ENCODE measurements at places on chromosomes 4 and X.

DNA sequence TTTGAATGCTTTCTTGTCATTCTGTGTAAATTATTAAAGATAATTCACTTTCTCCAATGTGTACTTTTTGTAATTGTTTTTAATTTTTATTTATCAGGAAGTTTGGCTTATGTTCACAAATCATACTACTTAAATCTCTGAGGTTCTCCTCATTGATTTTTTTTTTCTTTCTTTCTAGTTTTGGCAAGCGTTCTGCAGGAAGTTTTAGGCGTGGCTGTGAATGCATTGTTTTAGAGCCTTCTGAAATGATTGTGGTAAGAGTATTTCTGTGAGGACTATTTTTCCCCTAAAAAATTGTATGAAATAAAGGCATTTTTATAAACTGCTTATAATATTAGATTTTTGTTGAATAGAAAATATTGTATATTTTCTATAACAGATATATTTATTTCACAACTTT, 135.8 kb downstream of the RAPGEF2 start:
- DNase-seq, result no peak

- DNase-seq, result no peak
These were observed 17.1 kb downstream of the GPR34 start for GRCh38 chrX:41705680-41706374.

DNA sequence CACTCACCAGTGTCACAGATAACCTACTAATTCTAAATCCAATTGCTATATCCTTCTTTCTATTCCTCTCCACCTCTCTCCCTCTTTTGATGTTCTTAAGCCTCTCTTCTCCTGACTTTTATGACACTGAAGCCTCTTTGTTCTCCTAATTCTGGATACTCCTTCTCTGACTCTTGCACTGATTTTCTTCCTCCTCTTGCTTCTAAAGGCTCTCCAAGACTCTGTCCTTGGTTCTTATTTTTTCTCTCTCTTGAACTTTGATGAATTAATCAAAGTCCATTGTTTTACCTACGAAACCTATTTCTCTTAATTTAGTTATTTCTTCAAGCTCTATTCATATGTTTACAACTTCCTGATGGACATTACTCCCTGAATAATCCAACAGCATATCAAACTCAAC, 95.7 kb upstream of the TSPAN7 start:
- DNase-seq, result no peak

DNA sequence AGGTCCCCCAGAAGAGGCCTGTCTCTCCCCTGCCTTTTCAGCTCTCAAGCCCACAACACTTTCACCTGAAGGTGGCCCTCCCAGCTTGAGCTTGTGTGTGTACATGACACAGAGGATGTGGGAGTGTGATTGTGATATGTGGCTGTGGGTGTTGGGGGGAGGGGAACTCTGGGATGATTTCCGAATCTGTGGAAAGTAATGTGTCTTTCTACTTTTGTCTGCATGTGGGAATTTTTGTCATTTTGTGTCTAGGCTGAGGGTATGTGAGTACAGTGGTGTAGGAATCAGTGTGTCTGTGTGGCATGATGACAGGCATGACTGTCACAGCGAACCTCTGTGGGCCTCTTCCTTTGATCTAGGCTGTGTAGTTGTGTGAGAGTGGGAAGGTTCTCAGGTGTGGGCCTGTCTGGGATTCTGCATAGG, 6.4 kb downstream of the SYP start:
- no peak for DNase-seq

GRCh38 chr4:103136671-103137445, 37.2 kb upstream of the BDH2 start:
- no peak for DNase-seq

DNA sequence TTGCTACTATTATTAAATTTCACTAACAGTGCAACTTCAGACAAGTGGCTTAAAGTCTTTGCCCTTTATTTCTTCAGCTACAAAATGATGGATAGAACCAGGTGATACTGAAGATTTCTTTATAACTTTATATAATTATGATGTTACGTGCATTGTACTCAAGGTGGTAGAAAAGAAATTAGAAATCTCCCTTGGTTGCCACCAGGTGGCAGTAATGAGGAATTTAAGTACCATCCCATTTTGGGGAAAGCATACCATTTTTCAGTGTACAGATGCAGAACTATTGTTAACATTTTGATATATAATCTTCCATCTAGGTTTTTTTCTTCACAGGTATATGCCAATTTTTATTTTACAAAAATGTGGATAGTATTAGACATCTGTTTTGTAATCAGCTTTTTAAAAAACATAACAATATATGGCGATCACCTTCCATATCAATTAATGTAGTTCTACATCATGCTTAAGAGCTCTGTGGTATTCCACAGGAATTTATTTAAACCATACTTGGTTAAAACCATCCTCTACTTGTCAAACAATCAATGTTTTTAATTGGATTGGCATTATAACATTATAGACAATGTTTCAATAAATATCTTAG, 37.7 kb upstream of the RAB33B start:
- peak; percentile 44 for DNase-seq

DNA sequence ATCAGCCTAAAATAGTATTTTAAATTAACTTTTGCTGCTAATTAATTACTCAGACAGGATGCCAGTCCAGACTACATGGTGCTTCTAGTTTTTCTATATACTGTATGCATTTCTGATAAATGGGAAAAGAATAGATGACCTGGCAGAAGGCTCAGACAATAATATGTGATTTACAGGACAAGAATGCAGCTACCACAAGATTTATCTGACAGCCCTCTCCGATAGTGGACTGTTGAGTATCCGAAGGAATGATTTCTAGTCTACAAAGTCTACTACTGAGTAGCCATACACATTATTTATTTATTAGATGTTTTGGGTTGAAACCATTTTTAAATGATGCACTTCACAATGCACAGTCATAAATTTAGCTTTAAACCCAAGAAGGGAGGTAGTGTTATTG, 212.8 kb downstream of the MAB21L2 start:
- DNase-seq, result no peak

- DNase-seq, result no peak
These were observed 20.8 kb upstream of the AP1AR start for GRCh38 chr4:112210777-112211176.

- DNase-seq, result peak; percentile 75
These were observed 3.1 kb downstream of the MAMLD1 start for GRCh38 chrX:150365990-150366911.

DNA sequence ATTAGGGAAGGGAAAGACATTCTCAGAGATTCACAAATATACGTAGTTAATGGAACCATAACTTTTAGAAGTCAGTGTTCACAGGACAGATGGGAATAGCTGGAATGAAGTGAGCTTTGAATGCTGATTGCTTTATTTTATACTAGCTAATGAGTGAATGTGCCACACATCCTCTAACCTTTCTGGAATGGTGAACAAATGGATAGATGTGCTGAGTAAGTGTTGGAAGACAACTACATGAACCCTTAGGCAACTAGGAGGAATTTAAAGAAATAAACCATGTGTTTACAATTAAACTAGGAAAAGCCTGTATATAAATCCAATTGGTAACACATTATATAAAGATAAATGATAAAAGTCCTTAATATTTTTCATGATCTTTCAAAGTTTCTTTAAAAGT, 91.6 kb upstream of the LIMCH1 start:
- DNase-seq, result no peak

- DNase-seq, result peak; percentile 18
These were observed 102.7 kb downstream of the UCHL1 start for GRCh38 chr4:41359422-41359775.

- DNase-seq, result no peak
These were observed 19.4 kb downstream of the RPS6KA6 start for GRCh38 chrX:84168574-84168973.

GRCh38 chr4:123744664-123745290, 348.2 kb downstream of the SPRY1 start:
- no peak for DNase-seq

- DNase-seq, result no peak
These were observed 15.8 kb downstream of the EGF start for GRCh38 chr4:109928327-109929045.

DNA sequence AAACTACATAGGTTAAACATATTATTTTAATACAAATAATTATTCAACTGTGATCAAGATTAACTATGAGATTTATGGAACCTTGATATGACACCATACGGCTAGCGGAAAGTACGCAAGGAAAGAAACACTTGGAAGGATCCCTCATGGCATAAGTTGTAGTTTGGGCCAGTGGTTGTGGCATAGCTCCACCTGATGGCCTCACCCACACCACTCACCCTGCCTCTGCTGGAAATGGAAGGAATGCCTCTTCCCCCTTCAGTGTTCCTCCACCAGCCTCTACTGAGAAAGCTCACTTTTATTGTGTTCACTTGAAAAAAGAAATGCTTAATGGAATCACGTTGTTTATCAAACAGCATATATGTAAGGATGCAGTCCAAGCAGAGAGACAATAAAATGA, 86.4 kb downstream of the BMP15 start:
- peak; percentile 17 for DNase-seq

- no peak for DNase-seq
These were observed 247.0 kb downstream of the BANK1 start for GRCh38 chr4:102037566-102037965.

GRCh38 chr4:76991161-76991660, 41.7 kb downstream of the SEPTIN11 start:
- DNase-seq, result no peak

DNA sequence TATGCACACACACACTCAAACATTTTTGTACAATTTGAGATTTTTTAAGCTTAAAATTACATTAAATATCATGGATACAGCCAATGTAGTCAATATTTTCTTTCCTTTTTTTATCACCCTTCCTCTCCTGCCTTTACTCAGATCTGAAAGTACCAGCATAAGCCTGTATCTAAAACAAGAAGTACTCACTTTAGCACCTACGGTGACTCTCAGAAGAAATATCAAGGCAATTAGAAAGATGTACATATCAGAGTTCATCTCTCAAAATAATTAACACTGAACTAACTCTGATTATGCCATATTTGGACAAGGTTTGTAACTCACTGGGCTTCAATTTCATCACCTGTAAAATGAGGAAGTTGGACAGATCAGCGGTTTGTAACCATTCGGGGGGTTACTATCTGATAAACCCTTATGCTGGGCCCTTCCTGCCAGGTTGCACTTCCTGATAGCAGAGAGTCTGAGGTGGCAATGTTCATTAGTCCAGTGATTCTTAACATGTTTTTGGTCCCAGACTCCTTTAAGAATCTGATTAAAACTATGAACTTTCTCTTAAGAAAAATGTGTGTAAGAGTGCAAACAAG, 5.7 kb upstream of the GPR174 start:
- DNase-seq, result no peak

GRCh38 chr4:162461952-162462351, 298.2 kb upstream of the FSTL5 start:
- no peak for DNase-seq

DNA sequence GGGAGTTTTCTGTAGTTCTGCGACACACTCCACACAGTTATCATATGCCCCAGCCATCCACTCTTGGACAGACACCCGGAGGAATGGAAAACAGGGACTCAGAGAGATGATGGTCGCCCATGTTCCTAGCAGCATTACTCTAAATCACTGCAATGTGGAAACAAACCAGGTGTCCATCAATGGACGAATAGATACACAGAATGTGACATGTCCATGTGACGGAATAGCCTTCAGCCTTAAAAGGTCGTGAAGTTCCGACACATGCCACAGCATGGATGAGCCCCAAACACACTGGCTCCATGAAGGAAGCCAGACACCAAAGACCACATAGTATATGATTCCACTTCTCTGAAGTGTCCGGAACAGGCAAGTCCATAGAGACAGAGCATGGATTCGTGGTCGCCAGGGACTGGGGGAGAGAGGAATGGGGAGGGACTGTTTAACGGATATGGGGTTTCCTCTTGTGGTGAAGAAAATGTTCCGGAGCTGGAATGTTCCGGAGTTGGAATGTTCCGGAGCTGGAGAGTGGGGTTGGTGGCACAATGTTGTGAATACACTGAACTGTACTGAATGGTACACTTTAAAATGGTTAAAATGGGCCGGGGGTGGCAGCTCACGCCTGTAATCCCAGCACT, 28.7 kb upstream of the AFAP1 start:
- no peak for DNase-seq

DNA sequence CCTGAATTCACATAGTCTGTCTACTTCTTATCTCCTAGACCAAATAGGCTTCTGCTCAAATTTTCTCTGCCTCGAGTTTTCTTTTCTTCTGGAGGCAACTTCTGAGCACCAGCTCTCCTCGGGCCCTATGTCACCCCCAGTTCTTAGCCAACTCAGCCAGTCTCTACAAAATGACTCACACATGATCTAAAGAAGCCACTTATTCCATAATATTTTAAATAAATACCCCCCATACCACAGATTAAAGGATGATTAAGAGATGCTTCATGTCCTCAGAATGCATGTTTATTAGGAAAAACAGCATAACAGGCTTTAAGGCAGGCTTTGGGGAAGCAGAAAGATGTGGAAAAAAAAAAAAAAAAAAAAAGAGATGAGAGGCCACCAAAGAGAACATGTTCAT, 36.6 kb upstream of the DDX53 start:
- DNase-seq, result no peak

DNA sequence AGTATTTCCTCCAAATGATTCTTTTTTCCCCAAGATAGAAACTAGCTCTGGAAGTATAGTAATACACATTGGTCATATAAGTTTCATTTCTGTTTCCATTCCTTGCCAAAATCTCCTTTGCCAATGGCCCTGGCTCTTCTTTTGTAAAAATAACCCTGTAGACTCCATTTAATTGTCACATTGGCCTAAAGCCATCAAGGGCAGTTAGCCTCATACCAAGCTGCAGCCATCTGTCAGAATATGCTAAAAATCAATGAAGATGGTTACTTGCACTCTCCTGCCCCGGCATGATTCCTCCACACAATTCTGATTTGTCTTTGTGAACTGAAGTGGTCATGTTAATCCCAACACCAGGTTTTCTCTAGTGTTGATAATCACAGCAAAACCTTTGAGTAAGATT, 380.5 kb downstream of the SH2D1A start:
- DNase-seq, result no peak

DNA sequence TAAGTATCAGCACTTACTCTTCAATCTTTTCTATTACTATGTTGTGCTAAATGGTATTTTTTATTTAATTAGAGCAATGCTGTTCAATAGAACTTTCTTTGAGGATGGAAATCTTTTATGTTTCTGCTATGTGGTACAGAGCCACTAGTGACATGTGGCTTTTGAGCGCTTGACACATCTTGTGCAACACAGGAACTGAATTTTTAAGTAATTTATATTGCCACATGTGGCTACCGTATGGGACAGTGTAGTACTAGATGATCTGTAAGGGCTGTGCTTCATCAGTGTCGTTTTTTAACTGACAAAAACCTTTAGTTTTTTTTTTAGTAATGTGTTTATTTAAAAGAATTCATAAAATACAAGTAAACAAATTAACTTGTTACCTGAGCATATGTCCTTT, 22.4 kb downstream of the HPRT1 start:
- no peak for DNase-seq

GRCh38 chr4:162164906-162165510, 1.2 kb upstream of the FSTL5 start:
- peak; percentile 12 for DNase-seq
